Left ventricle myocardium inferior (tissue), 1 donor: ENCODE measurements at places on chromosomes 1 and 21.
A peak's percentile ranks its signal among the peaks of the same experiment; 100 is the strongest.

- no peak for DNase-seq
These were observed 214.3 kb downstream of the PTPRU start for GRCh38 chr1:29450591-29450990.

DNA sequence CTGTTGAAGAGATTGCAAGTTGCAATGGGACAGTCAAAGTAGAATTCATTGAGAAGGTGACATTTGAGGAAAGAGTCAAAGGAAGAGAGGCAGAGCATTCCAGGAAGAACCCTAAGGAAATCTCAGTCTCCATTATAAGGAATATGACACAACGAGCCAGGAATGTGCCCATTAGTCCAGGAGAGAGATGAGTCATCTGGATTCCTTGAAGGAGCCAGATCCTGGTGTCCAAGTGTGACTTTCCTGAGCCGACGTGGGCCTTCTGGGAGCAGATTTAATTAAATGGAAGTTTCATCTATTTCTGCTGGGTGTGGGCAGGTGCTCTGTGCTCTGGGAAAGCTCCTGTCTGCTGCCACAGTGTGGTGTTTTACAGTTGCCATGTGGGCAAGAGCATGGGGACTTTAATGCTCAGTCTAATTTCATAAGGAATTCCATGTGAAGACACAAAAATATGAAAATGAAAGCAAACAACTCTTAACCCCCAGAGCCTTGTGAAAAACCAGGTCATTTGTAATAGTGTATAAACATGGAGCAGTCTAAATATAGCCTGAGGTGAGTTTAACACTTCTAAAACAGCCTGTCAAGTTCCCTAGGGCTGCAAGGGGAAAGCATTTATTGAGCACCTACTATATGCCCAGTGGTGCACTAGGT lies 111.4 kb upstream of the ARTN start:
- no peak for DNase-seq

DNA sequence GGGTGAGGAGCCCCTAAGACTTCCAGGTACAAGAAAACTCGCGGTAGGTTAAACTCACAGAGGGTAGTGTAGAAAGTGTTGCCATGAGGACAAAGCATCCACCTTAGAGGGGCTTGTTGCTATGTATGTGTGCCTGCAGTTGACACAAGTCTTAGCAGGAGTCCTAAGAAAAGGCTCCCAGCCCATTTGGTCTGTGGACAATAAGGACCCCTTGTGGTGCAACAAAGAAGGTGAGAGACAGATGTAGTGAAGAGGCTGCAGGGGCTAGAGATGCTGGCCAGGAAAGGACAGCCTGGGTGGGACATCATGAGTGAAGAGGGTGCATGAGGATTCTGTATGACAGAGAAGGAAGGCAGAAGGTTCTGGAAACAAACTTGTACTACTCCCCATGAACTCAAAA lies 36.3 kb upstream of the IL10 start:
- no peak for DNase-seq

DNA sequence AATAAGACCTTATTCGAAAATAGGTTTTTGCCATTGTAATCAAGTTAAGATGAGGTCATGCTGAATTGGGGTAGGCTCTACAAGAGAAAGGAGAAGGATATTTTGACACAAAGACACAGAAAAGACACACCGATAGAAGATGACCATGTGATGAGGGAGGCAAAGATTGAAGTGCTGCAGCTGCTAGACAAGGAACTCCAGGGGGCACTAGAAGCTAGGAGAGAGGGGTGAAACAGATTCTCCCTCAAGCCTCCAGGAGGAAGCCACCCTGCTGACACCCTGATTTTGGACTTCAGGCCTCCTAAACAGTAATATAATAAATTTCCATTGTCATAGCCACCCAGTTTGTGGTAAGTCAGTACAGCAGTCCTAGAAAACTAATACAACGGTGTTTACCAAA lies 506.8 kb upstream of the CAMK1G start:
- DNase-seq, result no peak

GRCh38 chr1:197469620-197470210 lies 201.7 kb downstream of the CRB1 start:
- DNase-seq, result no peak

GRCh38 chr1:155091071-155092051 lies 12.7 kb downstream of the EFNA3 start:
- peak; percentile 70 for DNase-seq

DNA sequence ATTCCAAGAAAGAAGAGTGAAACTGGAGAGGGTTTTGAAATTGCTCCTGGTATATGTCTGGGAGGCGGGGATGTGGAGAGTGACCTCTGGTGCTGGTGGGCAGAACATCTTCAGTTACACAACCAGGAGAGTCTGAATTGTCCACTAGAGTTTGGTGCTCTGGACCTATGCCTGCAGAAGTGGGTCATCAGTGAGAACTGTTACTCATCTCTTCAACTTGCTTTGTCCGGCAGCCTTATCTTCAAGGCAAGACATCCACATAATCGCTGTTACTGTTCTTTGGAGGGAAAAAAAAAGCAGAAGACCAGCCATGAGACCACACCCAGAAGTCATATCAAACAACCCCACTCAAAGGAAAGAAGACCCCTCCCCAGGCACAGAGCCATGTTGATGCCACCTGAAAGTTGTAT lies 14.9 kb downstream of the SH2D1B start:
- no peak for DNase-seq

- DNase-seq, result no peak
These were observed 139.1 kb downstream of the PLA2G4A start for GRCh38 chr1:186967656-186968394.

DNA sequence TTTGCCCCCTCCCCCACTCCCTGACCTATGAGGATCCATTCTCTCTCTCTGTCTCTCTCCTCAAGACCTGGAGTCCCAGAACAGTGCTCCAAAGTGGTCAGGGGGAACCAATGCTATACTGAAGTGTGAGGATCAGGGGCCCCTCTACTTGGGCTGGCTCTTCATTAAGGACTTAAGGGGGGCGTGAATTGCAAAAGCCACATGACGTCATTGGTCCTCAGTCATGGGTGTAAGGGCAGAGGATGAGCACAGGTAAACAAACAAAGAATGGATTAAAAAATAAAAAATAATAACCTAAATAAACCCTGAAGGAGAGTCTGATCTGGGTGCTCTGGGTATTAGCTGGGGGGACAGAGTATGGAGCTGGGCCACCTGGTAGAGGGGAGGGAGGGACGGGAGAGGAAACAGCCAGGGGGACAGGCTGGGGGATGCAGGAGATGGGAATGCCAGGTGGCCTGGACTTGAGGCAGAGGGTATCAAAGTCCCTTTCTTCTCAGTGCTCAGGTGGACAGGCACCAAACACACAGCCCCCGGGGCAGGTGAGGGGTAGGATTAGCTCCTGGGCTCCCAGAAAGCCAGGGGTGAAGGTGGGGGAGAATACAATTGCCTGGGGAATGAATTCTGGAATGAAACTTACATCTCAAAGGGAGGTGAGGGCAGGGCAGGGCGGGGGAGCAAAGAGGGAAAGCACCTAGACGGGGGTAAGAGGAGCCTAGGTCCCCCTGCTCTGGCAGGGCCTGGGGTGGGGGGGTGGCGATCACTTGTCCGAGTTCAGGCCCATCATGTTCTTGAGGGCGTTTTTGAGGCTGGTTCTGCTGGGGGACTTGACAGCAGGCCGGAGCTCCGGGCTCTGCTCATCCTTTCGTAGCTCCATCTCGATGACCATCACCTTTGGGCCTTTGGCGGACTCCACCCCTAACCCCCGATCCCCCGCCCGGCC lies 4.6 kb downstream of the MPZ start:
- DNase-seq, result no peak

- no peak for DNase-seq
These were observed 47.8 kb downstream of the PIK3CD start for GRCh38 chr1:9699361-9699760.

DNA sequence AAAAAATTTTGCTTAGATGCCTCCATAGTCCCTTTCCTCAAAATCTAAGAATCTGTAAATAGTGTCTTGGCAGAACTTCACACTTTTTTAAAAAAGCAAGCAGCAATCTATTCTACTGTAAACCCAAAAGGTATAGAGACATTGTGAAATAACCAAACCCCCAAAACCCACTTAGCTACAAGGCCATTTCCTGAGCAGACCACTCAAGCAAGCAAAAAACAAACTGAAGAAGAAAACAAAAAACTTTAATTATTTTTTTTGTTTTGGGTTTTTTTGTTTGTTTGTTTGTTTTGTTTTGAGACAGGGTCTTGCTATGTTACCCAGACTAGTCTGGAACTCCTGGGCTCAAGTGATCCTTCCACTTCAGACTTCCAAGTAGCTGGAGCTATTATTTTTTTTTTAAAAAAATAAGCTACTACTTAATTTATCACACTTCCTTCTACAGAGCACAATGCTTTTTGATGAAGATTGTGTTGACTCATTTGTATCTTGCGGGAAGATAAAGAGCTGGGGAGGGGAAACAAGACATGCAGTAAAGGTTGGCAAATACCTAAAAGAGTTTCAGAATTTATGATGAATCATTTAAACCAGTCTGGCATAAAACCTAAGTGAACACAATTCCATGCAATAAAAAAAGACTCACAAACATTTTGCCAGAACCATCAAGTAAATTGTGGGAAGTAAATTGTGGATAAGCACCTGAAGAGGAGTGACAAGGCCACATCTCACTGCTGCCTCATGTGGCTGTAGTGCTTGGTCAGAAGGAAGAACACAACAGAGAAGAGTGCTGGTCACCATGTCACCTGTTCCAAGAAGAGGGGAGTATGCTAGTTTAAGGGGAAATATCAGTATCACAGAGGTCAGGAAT lies 2.7 kb upstream of the PTPN22 start:
- DNase-seq, result no peak

DNA sequence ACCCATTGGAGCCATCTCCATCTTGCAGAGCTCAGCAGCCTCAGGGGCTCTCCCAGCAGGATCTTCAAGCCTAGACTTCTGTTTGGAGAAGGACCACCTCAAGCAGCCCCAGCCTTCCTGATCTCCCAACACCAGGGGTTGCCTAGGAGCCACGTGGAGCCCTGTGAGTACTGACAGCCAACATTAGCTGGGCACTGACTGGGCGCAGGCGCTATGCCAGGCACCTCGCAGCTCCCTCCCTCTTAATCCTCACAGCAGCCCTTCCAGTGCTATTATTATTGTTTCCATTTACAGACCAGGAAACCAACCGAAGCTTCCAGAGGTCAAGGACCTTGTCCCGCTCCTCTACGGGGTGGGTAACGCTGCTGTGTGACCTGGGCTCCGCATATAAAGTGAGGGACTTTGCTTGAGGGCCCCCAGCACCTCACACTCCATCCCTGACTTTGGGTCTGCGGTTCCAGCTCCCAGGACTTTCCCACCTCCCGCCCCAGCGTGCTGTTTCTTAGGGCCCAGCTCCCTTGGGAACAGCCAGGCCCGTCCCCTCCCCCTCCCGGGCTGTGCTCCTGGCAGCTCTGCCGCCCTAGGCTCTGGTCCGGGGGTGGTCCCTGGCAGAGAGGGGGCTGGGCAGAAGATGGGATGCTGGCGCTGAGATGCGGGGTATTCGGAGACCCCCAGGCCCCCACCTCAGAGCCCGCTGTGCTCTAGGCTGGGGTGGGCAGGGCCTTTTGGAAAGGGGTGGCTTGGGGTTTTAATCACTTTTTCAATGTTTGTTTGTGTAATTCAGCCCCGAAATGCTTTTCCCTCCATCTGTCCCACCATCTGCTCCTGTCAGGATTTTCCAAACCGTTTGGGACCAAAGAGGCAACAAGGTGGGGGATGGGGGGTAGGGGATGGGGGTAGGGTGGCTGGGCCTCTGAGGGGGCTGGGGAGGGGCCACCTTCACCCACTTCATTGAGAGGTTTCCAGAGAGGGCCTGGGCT lies 4.1 kb upstream of the HPCA start:
- peak; percentile 69 for DNase-seq

DNA sequence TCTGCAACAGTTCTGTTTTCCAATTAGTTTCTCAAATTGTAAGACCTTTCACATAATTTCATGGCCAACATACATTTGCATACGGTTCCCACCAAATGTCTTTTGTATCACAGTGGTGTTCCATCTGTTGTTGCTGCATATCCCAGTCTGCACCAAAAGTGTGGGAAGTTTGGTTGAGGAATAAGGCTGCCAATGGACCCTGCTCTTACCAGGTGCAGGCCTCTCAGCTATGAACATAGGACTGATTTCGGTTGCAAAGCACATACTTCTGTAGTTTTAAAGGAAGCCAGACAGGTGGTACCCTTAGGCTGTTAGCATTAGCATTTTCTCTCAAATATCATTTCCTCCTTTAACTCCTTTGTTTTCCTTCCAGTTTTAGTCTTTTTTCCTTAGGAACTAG lies 33.8 kb downstream of the ADGRL4 start:
- no peak for DNase-seq

DNA sequence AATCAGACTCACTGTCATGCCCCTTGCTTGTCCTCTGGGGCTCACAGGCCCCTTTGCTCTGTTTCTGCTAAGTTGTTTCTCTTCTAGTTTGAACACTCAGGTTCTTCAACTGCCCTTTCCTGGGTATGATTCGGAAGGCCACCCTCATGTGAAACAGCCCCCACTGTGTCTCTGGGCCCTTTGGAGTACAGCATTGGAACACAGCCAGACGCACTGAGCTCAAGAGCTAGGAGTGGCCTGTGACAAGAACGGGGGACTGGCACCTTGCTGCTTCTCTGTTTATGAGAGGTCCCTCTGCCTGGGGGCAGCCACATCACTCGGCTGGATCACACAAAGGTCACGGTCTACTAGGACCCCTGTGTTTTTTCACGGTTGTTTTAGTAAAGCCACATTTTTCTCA lies 114.4 kb upstream of the ZC3H12A start:
- DNase-seq, result no peak

DNA sequence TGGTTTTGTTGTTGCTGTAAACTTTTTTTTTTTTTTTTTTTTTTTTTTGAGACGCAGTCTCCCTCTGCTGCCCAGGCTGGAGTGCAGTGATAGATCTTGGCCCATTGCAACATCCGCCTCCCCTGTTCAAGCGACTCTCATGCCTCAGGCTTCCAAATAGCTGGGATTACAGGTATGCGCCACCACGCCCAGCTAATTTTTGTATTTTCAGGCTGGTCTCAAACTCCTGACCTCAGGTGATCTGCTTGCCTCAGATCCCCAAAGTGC lies 78.9 kb upstream of the SLC45A1 start:
- DNase-seq, result peak; percentile 20

DNA sequence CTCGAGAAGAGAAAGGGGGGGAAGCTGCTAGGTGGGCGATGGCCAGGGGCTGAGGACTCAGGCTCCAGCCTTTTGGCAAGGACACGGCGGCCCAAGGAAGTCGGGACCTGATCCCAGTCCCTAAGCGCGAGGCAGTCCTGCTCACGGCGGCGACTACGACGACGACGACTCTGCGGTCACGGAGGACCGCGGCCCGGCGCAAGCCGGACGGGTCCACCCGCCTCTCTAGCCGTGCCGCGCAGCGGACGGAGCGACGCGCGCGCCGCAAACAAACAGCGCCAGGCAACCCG lies 401 bp downstream of the WNT9A start:
- DNase-seq, result no peak

DNA sequence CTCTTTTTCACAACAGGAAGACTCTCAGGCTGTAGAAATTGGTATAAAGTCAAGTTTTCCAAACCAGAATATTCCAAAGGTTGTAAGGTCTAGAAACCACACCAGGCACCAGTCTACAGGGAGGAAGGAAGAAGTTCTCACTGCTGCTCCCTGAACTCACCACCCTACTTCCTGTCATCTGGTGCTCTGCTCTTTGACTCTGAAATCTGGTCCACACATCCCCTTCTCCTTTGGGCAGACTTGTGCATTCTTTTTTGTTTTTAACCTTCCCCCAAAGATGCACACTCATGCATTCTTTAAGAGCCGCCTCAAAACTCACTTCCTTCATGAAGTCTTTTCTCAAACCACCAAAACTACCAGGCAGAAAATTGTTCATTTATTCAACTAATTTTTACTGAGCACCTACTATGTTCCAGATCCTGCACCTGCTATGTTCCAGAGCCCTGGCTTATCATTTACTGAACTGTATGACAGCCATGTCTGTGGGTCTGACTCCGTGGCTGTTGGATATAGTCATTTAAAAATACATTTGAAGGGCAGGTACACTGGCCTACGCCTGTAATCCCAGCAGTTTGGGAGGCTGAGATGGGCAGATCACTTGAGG lies 30.1 kb upstream of the EPS15 start:
- no peak for DNase-seq
